ENCODE measurements at places on chromosomes 3 and 15.

- no peak for DNase-seq
These were observed 1013.1 kb downstream of the NTRK3 start for GRCh38 chr15:87243474-87243873.

GRCh38 chr3:2714834-2715233 is 395.3 kb downstream of the IL5RA start:
- no peak for DNase-seq

DNA sequence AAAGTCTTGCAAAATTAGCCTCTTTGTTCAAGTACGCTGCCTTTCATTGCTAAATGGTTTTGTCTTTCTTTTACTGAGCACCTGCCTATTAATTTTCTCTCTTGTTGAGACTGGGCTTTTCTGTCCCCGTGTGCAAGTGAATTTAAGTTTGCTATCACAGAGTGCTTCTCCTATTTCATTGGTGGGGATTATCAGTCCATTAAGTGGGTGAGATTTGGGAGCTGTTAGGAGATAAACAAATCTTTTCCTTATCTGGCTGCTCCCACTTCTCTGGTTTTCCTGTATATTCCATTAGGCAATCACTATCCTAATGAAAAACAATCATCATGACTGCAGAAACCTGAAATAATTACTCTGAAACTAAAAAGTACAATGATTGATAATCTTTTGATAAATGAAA is 254.2 kb downstream of the NR1D2 start:
- DNase-seq = no peak

DNA sequence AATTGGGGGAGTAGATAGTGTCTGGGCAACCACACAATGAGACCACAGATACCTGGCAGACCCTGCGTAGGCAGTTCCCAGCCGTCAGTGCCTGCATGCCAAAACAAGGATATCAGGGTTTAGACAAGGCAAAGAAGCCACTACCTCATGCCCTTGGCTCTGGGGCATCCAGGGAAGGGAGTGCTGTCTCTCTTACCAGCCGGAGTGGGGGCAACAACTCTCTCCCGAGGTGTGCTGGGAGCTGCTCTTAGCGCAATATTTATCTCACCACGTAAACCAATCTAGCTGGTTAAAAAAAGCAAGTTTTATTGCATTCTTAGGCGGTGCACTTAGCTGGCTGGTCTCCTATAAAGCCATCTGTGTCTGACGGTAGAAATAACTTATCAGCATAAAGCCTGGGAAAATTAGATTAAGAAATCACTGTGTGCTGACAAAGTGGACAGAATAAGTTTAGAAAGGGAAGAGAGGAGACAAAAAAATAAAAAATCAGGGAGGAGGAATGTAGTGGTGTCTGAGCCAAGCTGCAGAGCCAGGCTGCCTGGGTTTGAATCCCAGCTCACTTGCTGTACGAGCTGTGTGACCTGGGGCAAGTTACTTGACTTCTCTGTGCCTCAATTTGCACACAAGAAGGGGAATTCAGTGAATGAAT is 273.2 kb downstream of the PDZRN3 start:
- no peak for DNase-seq

Data from activated CD4-positive, alpha-beta T cell treated with anti-CD3 and anti-CD28 coated beads for 48 hours (primary cell).